Nephron progenitor cell (in vitro differentiated cells): ENCODE measurements at places on chromosomes 7 and 10.

DNA sequence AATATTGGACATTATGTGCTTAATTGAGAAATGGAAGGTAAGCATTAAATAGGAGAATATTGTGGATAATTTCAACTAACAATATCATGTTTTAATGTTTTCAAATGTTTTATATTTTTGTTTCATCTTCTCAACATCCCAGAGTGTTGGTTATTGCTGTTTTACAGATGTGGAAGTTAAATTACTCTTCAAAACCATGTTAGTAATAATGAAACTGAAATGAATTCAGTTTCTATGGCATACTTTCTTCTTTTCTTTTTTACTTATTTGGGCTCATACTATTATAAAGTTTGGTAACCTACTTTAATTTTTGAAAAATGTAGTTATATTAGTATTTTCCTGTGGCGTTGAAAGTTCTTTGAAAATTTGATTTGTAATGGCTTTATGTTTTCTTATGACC is 4.2 kb downstream of the GLRX3 start:
- H3K36me3 ChIP-seq, result peaks cover 47% of the 10 kb centered on the region
- no peaks in the 10 kb centered on the region for H3K27me3 ChIP-seq
- peaks cover 38% of the 10 kb centered on the region for H3K4me1 ChIP-seq
- no peak for DNase-seq

- H3K4me3 ChIP-seq, result no peak overlapping the region
- no peak overlapping the region for H3K27ac ChIP-seq
- no peaks in the 10 kb centered on the region for H3K36me3 ChIP-seq
- peaks cover 7% of the 10 kb centered on the region for H3K4me1 ChIP-seq
- H3K27me3 ChIP-seq, result no peaks in the 10 kb centered on the region
These were observed 738.6 kb upstream of the LRRTM3 start for GRCh38 chr10:66187053-66187733.

DNA sequence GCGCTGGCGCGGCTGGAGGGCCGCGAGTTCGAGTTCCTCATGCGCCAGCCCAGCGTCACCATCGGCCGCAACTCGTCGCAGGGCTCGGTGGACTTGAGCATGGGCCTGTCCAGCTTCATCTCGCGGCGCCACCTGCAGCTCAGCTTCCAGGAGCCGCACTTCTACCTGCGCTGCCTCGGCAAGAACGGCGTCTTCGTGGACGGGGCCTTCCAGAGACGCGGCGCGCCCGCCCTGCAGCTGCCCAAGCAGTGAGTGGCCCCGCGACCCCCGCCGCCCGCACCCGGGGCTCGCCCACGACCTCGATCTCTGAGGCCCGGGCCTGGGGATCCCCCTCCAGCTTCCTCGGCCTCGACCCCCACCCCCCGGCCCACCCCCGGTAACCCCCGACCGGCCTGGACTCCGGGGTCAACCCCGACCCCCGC is 537 bp downstream of the FOXK1 start:
- H3K36me3 ChIP-seq, result peaks cover 17% of the 10 kb centered on the region
- peak; percentile 49 for DNase-seq
- H3K27me3 ChIP-seq, result peaks cover 40% of the 10 kb centered on the region
- peaks cover 37% of the 10 kb centered on the region for H3K4me1 ChIP-seq
- H3K27ac ChIP-seq, result no peak overlapping the region

DNA sequence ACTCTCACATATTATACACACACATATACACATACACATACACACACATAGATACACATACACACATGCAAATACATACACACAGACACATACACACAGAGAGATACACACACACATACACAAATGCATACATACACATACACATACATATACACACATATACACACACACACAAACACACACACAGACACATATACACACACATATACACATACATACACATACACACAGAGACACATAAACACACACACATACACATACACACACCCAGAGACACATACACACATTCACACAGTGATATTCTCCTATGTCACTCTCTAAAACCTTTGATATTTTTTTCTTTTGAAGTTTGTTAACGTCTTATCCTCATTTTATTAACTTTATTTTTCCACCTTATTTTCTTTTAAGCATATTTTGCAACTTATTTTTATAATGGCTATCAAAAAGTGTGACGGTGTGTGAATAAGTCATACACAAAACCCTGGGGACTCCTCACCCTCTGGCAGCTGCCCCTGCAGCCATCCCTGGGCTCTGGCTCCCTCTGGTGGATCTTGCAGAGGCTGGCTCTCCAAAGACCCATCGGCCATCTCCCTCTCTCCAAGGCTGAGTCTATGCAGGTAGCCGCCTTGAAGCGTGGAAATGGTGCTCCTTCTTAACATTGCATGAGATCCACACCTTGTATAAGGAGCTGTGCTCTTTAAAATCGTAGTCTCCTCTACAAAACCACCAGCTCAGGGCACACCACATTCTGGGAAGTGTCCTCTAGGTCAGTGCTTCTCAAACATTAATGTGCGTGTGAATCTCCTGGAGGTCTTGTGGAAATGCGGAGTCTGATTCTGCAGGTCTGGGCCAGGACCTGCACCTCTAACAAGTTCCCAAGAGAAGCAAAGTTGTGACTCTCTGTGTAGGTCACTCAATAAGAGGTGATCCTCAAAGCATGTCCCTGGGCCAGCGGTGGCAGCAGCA is 4.1 kb upstream of the C10orf120 start:
- peak; percentile 79 for DNase-seq
- no peaks in the 10 kb centered on the region for H3K36me3 ChIP-seq
- H3K4me3 ChIP-seq, result no peak overlapping the region

DNA sequence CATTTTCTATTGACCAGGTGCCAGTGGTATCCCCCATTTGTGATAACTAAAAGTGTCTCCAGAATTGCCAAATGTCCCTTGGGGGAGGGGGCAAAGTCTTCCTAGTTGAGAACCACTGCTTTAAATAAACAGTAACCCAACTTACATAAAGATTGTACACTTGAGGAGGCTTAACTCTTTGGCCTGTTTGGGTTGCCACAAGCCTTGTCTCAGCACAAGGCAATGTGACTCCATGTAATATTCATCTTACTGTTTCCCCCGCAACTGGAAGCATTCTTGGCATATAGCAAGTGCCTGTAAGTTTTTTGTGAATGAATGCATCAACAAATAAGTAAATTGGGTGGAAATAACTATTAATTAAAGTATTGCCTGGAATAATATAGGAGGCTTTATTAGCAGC is 108.3 kb downstream of the ANK3 start:
- H3K27me3 ChIP-seq, result peaks cover 5% of the 10 kb centered on the region
- H3K27ac ChIP-seq, result no peak overlapping the region
- no peak for DNase-seq
- H3K4me1 ChIP-seq, result no peaks in the 10 kb centered on the region
- H3K4me3 ChIP-seq, result no peak overlapping the region

- H3K27me3 ChIP-seq, result no peaks in the 10 kb centered on the region
- peaks cover 80% of the 10 kb centered on the region for H3K4me1 ChIP-seq
- DNase-seq, result no peak
- peak overlapping the region; percentile 57 for H3K4me3 ChIP-seq
- peak overlapping the region; percentile 58 for H3K27ac ChIP-seq
These were observed 4.0 kb downstream of the ITGB1 start for GRCh38 chr10:32954080-32954479.

DNA sequence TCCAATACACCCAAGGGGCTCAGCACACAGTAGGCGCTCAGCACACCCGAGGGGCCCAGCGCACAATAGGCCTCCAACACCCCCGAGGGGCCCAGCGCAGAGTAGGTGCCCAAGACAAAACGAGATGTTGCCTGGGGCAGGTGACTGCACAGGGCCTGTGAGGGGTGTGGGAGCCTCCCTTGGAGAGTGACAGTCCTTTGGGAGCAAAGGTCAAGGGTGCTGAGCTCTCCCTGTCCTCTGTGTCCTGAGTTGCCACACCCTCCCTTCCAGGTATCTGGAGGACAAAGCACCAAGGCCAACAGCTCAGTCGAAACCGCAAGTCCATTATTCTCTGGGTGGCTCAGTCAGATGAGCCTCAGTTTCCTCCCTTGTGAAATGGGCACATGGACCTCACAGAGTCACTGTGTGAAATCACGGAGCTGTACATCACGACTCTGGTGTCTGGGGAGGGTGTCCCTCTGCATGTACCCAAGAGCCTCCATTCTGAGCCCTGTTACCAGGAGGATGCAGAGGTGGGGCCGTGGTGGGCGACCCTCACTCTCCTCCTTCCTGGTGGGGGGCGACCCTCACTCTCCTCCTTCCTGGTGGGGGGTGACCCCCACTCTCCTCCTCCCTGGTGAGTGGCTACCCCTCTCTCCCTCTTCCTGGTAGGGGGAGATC is 81.3 kb downstream of the FOXL3 start:
- no peaks in the 10 kb centered on the region for H3K36me3 ChIP-seq
- peaks cover 47% of the 10 kb centered on the region for H3K4me1 ChIP-seq
- H3K27ac ChIP-seq, result no peak overlapping the region
- no peak for DNase-seq
- H3K4me3 ChIP-seq, result no peak overlapping the region
- H3K27me3 ChIP-seq, result peaks cover 2% of the 10 kb centered on the region

DNA sequence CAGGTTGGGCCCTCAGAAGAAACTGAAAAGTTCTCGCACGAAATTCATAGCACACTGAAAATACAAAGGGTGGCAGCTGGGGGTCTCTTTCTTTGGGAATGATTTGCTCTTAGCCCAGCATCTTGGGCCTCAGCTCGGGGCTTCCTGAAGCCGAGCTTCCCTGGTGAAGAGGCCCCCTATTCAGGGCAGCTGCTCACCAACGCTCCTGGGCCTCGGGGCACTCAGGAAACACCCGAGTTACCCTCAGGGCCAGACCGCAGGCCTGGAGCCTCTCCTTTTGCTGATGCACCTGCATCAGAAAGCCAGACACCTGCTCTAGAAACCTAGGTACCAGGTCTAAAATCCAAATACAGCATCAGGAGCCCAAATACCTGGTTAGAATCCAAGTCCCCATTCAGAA is 85.5 kb downstream of the PTPRE start:
- H3K36me3 ChIP-seq, result no peaks in the 10 kb centered on the region
- no peak overlapping the region for H3K4me3 ChIP-seq
- H3K27me3 ChIP-seq, result peaks cover 28% of the 10 kb centered on the region
- H3K27ac ChIP-seq, result no peak overlapping the region
- peaks cover 14% of the 10 kb centered on the region for H3K4me1 ChIP-seq

GRCh38 chr7:12139416-12139815 is 71.7 kb upstream of the TMEM106B start:
- H3K4me3 ChIP-seq, result no peak overlapping the region
- H3K27ac ChIP-seq, result no peak overlapping the region
- no peaks in the 10 kb centered on the region for H3K4me1 ChIP-seq
- DNase-seq, result no peak

DNA sequence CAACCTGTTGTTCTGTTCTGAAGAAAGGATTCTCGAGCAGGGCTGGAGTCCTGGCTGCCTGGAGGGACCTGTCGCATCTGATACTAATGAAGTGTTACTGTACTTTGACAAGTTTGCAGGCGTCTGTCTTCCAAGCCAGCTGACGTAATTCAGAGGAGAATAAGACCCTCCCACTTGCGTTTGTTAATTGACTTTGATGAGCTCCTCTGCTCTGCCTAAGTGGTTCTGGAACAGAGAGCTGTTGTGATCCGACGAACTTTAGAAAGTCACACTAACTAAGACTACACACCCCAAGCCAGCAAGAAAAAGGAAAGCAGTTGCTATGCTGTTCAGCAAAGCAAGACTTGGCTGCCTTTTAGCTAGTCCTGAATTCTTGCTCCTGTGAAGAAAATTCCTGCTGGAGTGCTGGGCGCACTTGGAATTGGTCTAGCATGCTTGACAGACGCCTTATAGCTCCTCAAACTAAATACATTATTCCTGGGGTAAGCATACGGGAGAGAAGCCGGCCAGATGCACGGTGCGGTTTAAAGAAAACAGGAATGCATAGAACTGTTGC is 200.3 kb downstream of the CACNB2 start:
- no peak for DNase-seq
- peaks cover 3% of the 10 kb centered on the region for H3K27me3 ChIP-seq
- H3K36me3 ChIP-seq, result no peaks in the 10 kb centered on the region
- H3K4me1 ChIP-seq, result no peaks in the 10 kb centered on the region
- no peak overlapping the region for H3K27ac ChIP-seq

GRCh38 chr7:146655928-146656797 is 539.6 kb downstream of the CNTNAP2 start:
- no peaks in the 10 kb centered on the region for H3K27me3 ChIP-seq
- no peak for DNase-seq
- no peak overlapping the region for H3K4me3 ChIP-seq
- H3K27ac ChIP-seq, result no peak overlapping the region

DNA sequence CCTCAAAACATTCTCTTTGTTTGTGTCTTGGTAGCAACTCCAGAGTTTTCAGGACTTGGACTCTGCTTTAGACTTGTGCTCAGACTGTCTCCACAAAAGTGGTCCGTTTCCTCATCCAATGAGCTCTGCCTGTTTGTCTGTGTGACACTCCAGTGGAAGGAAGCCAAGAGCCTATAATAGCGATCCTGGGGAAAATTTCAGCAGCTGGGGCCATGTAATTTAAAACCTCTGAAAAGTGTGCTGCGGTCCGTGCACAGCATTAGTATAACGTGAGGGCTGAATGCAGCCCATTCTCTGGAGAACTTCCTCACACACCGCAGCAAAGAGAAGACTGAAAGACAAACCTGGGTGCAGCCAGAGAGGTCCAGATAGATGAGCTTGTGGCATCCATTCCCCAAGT is at the start of gene LRRC17:
Gene LRRC17, plus strand, starts transcription at position 259 of the 400 bp plus-strand sequence. CDS start 20,914 bp downstream, outside the sequence.
- peaks cover 25% of the 10 kb centered on the region for H3K4me1 ChIP-seq
- DNase-seq, result peak; percentile 21
- H3K27me3 ChIP-seq, result no peaks in the 10 kb centered on the region
- peak within 1 kb of the TSS; percentile 79 for H3K27ac ChIP-seq
- H3K4me3 ChIP-seq, result peak within 1 kb of the TSS; percentile 72

- H3K36me3 ChIP-seq, result peaks cover 5% of the 10 kb centered on the region
- H3K4me1 ChIP-seq, result peaks cover 9% of the 10 kb centered on the region
- H3K27ac ChIP-seq, result no peak overlapping the region
- no peak for DNase-seq
- no peaks in the 10 kb centered on the region for H3K27me3 ChIP-seq
These were observed 26.7 kb upstream of the PROSER2 start for GRCh38 chr10:11796474-11796873.
